ENCODE measurements at places on chromosomes 1 and 21.
A peak's percentile ranks its signal among the peaks of the same experiment; 100 is the strongest.

DNA sequence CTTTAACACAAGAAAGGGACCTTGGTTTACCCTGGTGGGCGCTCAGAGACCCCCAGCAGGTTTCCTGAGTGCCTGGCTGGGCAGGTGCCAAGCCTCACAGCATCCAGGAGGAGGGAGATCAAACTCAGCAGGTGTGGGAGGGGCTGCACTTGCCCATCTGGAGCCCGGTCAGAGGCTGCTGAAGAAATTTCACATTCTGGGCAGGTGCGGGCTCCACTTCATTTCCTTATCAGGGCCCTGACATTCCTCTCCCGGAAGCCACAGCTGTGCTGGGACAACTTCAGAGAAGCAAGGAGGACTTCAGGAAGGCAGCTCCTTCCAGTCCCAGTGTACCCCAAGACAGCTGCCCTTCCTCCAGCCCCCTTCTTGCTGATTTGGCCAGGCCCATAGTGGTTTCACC is 82.9 kb downstream of the ITPKB start:
- no peak for DNase-seq

- no peak for DNase-seq
These were observed 156.9 kb downstream of the RUNX1 start for GRCh38 chr21:34892209-34892608.

- no peak for DNase-seq
These were observed 234.4 kb downstream of the CENPF start for GRCh38 chr1:214837376-214837775.

DNA sequence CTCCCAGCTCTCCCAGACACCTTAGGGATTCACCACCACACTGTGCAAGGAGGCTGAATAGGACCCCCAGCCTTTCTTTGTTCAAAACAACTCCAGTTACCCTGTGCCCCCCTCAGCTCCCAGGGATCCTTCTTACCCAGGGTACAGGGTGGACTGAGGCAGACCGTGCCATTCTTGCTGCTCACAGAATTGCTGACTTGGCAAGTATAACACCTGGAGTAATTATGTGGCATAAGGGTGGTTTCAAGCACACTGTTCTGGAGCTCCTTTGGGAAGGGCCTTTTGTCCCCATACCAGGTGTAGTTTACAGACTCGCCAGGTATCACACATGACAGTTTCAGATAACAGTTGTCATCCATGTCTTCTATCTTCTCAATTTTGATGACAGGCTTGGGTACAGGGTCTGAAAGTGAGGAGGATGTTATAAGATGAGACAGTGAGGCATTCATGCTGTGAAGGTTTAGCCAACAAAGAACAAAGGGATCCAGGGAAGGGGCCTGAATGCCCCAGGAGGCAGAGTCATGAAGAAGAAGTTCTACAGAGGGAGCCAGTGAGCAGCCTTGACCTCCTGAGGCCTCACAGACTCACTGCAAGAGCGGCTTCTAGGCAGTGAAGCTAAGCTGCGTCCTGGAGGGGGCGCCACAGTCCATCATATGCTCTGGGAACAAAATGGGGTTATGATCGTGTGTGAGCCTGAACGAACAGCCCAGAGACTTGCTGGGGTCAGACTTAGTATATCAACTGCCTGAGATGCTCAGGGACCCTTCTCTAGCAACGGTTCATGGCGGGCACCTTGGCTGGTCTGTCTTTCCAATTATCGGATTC is 30.3 kb downstream of the CD48 start:
- peak; percentile 71 for DNase-seq

GRCh38 chr1:227897704-227898438 is 49.9 kb downstream of the WNT9A start:
- no peak for DNase-seq
